ENCODE measurements at places on chromosomes 5 and 9.

DNA sequence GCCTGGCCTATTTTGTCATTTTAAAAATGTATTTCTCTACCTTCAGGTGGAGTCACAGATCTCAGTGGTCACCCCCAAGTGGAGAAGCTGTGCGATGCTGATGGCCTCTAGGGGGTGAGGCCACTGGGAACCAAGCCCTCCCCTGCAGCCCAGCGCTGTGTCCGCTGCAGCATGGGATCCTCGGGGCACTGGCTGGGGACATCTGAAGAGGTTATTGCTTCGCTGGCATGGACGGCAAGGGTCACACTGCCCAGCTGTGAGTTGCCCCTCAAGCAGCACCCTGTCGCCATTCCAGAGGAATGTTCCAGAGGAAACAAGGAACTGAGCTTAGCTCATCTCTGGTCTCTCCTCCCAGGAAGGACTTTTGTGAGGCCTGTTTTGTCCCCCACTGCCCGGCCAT is 119.6 kb upstream of the S1PR3 start:
- H3K4me3 ChIP-seq, result no peak overlapping the region
- H3K27ac ChIP-seq, result no peak overlapping the region
- H3K4me1 ChIP-seq, result no peaks in the 10 kb centered on the region
- no peak for DNase-seq
- peaks cover 2% of the 10 kb centered on the region for H3K36me3 ChIP-seq

- H3K36me3 ChIP-seq, result no peaks in the 10 kb centered on the region
- H3K27me3 ChIP-seq, result no peaks in the 10 kb centered on the region
- no peaks in the 10 kb centered on the region for H3K4me1 ChIP-seq
Observed at GRCh38 chr9:115777610-115778009, 376.0 kb upstream of the PAPPA start.

DNA sequence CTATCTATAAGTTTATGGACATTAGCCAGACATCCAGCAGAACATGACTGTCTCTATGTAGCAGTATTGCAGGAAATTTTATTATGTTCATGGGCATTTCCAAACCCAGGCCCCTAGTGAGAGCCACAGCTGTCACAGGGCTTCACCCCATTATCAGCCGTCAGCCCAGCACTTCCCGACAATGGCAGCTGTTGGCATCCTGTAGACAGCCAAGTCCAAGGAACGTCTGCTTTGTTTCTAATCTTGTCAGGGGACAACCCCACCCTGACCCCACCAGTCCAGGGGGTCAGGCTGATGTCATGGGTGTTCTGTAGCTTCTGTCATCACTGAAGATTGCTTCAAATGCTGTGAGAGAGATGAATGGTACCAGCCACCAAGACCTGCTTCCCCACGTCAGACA is 565.3 kb upstream of the BRINP1 start:
- DNase-seq, result no peak
- H3K27me3 ChIP-seq, result peaks cover 4% of the 10 kb centered on the region
- no peak overlapping the region for H3K4me3 ChIP-seq
- no peaks in the 10 kb centered on the region for H3K36me3 ChIP-seq

DNA sequence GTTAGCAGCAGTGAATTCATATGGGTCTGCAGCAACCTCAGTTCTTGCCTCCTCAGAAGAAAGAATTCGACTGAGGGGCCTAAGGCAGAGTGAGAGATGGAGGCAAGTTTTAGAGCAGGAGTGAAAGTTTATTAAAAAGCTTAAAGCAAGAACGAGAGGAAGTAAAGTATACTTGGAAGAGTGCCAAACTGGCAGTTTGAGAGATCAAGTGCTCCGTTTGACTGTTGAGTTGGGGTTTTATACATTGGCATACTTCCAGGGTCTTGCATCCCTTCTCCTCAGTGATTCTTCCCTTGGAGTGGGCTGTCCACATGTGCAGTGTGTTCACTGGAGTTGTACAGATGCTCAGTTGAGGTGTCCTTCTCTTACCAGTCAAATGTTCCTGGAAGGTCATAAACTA is 203.6 kb downstream of the SPATA31D1 start:
- no peak for DNase-seq
- peaks cover 8% of the 10 kb centered on the region for H3K4me1 ChIP-seq
- no peaks in the 10 kb centered on the region for H3K27me3 ChIP-seq
- H3K27ac ChIP-seq, result no peak overlapping the region
- no peak overlapping the region for H3K4me3 ChIP-seq

- H3K4me3 ChIP-seq, result no peak overlapping the region
- no peak for DNase-seq
- H3K27me3 ChIP-seq, result peaks cover 7% of the 10 kb centered on the region
Observed at GRCh38 chr5:149039506-149039905, 23.4 kb downstream of the SH3TC2 start.

- no peak overlapping the region for H3K27ac ChIP-seq
- no peak for DNase-seq
- no peak overlapping the region for H3K4me3 ChIP-seq
- H3K4me1 ChIP-seq, result no peaks in the 10 kb centered on the region
- H3K27me3 ChIP-seq, result no peaks in the 10 kb centered on the region
Observed at GRCh38 chr5:55564721-55565120, 30.0 kb upstream of the PLPP1 start.

DNA sequence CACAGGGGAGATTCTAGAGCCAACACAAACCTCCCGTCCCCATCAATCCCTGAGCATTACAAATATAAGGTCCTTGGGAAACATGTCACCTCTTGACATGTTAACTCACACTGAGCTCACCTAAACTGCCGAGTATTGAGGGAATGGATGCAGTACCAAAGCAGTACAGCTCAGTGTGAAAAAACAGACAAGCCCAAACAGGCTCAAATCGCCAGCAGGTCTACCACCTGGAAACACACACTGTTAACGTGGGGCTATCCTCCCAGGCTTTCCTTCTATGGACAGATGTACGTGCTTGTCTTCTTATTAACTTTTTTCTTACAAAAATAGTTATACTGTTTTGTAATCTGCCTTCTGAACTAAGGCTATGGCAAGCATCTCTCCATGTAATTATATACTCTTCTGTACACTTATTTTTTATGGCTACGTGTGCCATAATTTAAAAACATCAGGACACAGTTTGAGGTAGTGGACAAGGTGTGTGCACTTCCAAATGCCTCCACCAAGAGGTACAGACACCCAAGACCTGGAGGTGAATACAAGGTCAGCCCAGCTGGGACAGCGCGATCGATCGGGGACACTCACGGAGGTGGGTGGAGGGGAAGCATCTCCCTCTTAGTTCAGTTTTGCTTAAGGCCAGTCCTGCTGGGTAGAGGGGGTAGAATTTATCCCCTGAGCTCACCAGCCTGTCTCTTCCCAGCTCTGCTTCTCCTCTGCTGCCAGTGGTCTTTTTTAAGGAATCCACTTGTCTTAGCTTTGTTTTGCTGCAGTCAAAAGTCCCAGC is 76.5 kb downstream of the DAP start:
- H3K4me3 ChIP-seq, result no peak overlapping the region
- peaks cover 21% of the 10 kb centered on the region for H3K4me1 ChIP-seq
- no peaks in the 10 kb centered on the region for H3K27me3 ChIP-seq
- no peak for DNase-seq
- H3K27ac ChIP-seq, result peak overlapping the region; percentile 85

DNA sequence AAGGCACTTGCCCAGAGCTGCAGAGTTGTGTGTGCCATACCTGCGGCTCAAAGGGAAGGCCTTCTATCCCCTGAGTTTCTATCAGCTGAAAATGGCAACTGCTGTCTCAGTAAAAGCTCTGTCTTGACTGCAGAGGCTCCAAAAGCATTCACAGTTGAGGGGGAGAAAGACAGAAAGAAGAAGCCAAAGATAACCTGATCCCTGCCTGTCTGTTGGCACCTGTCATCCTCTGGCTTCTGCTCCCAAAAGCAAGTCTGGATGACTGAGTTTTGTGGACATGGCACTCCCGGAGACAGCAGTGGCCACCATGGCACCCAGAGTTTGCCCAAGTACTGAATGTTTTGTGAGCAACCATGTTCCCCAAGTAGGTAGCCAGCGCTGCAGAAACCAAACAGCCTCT is 176.6 kb downstream of the NR3C1 start:
- peaks cover 26% of the 10 kb centered on the region for H3K4me1 ChIP-seq
- H3K27me3 ChIP-seq, result peaks cover 2% of the 10 kb centered on the region
- H3K27ac ChIP-seq, result no peak overlapping the region
- no peaks in the 10 kb centered on the region for H3K36me3 ChIP-seq
- no peak overlapping the region for H3K4me3 ChIP-seq
- DNase-seq, result no peak

GRCh38 chr5:172837640-172838039 is 3.6 kb downstream of the ERGIC1 start:
- H3K4me3 ChIP-seq, result peak overlapping the region; percentile 83
- H3K27ac ChIP-seq, result peak overlapping the region; percentile 98
- H3K4me1 ChIP-seq, result peaks cover 38% of the 10 kb centered on the region
- no peaks in the 10 kb centered on the region for H3K27me3 ChIP-seq
- H3K36me3 ChIP-seq, result peaks cover 8% of the 10 kb centered on the region

DNA sequence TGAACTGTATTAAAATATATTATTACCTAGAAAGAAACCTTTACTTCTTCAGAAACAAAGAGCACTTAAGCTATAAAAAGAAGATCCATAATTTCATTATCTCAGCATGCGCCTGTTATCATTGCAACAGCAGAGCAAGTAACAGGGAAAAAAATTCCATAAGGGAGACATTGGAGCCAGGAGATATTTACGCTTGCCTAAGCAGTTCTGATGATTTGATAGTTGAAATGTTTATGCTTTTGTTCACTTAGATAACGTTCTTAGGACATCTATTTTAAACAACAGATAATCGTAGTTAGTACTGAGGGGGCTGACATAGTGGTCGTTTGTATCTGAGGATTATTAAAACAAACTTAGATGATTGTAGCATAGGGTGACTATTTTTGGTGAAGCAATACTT is 252.5 kb downstream of the NNT start:
- no peak overlapping the region for H3K27ac ChIP-seq
- H3K4me1 ChIP-seq, result no peaks in the 10 kb centered on the region
- DNase-seq, result no peak
- H3K36me3 ChIP-seq, result no peaks in the 10 kb centered on the region
- no peak overlapping the region for H3K4me3 ChIP-seq

DNA sequence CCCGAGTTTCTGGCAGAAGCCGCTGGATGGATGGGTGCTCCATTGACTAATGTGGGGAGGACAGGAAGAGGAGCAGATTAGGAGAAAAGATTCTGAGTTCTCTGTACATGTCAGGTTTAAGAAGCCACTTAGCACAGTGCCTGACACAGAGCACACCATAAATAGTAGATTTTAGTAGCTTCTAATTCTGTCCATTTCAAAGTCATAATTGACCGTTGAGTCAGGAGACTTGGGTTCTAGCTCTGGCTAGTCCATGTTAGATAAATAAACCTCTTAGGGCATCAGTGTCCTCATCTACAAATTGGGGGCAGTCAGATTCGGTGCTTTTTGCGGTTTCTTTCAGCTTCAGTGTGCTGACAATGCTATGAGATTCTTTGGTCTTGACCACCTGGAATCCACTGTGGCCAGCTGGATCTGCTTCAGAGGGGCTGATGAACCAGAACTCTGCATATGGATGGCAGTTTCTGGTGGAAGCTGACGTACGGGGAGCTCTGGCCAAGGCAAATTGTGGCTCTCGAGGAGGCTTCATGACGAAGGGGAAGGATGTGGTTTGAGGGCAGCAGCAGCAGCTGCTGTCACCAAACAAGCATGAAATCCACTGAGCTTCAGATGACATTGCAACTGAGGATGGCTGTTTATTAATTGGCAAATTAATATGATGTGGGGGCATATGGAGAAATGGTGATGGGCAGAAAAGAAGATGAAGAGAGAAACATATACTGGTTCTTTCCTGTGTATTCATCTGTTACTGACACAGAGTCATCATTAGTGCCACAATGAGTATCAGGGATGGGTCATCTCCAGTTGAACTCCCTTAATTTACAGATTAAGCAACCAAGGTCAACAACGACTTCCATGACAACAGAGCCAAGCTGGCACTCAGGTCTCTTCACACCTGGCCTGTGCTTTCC is 134.4 kb downstream of the AOPEP start:
- H3K4me3 ChIP-seq, result peak overlapping the region; percentile 51
- no peaks in the 10 kb centered on the region for H3K27me3 ChIP-seq
- DNase-seq, result peak; percentile 63
- H3K36me3 ChIP-seq, result peaks cover 14% of the 10 kb centered on the region
- peak overlapping the region; percentile 93 for H3K27ac ChIP-seq

- H3K36me3 ChIP-seq, result peaks cover 31% of the 10 kb centered on the region
- peak overlapping the region; percentile 81 for H3K27ac ChIP-seq
- no peaks in the 10 kb centered on the region for H3K27me3 ChIP-seq
- DNase-seq, result no peak
- H3K4me3 ChIP-seq, result no peak overlapping the region
Observed at GRCh38 chr5:179836225-179837019, 15.7 kb downstream of the SQSTM1 start.

- no peaks in the 10 kb centered on the region for H3K36me3 ChIP-seq
- peaks cover 10% of the 10 kb centered on the region for H3K27me3 ChIP-seq
- no peak overlapping the region for H3K4me3 ChIP-seq
- H3K4me1 ChIP-seq, result peaks cover 6% of the 10 kb centered on the region
- DNase-seq, result no peak
Observed at GRCh38 chr9:21554813-21555212, 72.7 kb upstream of the IFNE start.

DNA sequence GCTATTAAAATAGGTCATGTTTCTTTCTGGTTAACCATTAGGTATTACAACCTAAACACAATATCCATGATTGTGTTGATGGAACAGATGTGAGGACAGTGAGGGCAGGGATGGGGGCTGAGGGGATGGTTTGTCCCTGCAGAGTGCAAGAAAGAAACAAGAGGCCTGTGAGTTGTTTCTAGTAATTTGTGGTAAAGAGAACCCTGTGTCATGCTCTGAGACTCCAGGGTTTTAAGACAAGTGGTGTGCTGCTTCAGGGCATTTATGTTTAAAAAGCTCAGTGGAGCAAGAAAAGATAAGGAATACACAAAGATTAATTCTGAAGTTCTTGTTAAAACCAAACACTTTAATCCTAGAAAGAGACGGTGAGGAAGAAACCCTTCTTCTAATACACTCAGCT is 656.5 kb downstream of the TLE1 start:
- H3K4me3 ChIP-seq, result no peak overlapping the region
- no peaks in the 10 kb centered on the region for H3K36me3 ChIP-seq
- peaks cover 2% of the 10 kb centered on the region for H3K27me3 ChIP-seq
- no peak overlapping the region for H3K27ac ChIP-seq

GRCh38 chr5:144191998-144192397 is 21.3 kb downstream of the KCTD16 start:
- H3K4me1 ChIP-seq, result peaks cover 35% of the 10 kb centered on the region
- no peak overlapping the region for H3K4me3 ChIP-seq
- H3K36me3 ChIP-seq, result no peaks in the 10 kb centered on the region
- H3K27me3 ChIP-seq, result no peaks in the 10 kb centered on the region
- no peak for DNase-seq
- no peak overlapping the region for H3K27ac ChIP-seq

DNA sequence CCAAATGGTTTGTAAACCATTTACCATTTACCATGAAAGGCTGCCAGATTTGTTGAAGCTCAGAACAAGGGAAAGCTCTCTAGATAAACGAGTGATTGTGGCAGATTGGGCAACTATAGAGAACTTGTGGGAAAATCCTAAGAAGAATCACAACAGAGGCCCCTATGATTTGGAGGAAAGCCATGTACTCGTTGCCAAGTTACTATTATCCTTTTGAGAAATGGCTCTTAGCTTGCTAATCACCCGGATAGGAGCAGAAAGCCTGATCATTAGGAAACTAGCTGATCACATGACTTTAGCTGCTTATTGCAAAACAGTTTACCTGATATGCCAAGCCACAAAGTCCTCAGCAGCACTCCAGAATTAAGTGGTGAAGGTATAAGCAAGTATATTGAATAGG is 23.5 kb upstream of the ATG10 start:
- H3K27ac ChIP-seq, result no peak overlapping the region
- no peaks in the 10 kb centered on the region for H3K27me3 ChIP-seq
- H3K36me3 ChIP-seq, result no peaks in the 10 kb centered on the region
- no peak for DNase-seq
- no peak overlapping the region for H3K4me3 ChIP-seq
- no peaks in the 10 kb centered on the region for H3K4me1 ChIP-seq

All from memory B cell (primary cell).